ENCODE measurements at places on chromosomes 6 and 20.

DNA sequence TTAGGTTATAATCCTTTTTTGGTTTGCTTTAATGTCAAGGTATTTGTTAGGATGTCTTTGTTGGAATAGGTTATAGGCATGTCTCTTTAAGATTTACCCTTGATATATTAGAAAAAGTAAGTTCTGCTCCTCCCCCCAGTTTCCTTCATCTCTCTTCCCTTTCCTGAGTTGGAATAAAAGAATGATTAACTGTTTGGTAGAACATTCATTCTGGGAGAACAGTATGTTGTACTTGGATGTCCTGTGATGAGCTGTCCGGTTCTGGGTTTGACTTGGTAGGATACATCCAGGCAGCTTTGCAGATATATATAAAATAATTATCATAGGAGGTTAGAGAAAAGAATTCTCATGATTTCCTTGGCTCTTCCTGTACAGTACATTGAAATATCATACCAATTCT is 199.6 kb upstream of the RREB1 start:
- no peak for DNase-seq

GRCh38 chr20:20085071-20085470 is 32.7 kb downstream of the CFAP61 start:
- no peak for DNase-seq

DNA sequence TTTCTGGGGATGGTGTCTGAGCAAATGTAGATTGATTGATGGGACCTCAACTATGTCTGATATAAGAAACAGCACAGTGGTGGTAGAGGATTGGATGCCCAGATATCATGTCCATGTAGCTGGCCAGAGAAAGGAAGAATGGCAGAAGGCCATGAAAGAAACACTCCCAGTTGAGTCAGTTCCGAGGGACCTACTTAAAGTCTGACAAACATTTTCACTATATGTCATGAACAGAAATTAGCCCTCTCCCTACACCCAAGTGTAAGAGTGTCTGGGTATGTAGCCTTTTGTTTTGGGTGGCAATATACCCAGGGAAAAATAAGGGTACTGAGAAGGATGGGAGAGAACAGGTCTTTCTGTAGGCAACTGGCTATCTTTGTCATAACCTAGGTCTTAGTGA is 434.2 kb downstream of the BCKDHB start:
- no peak for DNase-seq

- no peak for DNase-seq
Measured at GRCh38 chr20:47551841-47552240, 50.2 kb downstream of the NCOA3 start.

- DNase-seq = no peak
Measured at GRCh38 chr20:56592211-56592610, 36.9 kb upstream of the TFAP2C start.
